Thoracic aorta (tissue), 2 donors: ENCODE measurements at places on chromosomes 4 and X.

- no peak for DNase-seq
These were observed 18.7 kb downstream of the NPY2R start for GRCh38 chr4:155227131-155227530.

- DNase-seq: no peak
These were observed 43.2 kb downstream of the GALNT7 start for GRCh38 chr4:173211838-173212237.

GRCh38 chrX:21740329-21741274 lies 17.3 kb downstream of the SMPX start:
- DNase-seq: no peak

DNA sequence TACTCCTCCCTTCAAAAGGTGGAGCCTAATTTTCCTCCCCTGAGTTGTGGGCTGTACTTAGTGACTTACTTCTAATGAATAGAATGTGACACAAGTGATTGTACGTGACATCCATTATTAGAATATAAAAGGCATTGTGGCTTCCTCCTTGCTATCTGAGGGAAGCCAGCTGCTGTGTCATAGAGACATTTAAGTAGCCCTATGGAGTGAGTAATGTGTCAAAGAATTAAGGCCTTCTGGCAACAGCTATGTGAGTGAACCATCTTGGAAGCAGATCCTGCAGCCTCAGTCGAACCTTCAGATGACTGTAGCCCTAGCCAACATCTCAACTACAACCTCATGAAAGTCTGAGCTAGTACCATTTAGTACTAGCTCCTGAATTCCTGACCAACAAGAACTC lies 76.1 kb downstream of the BCOR start:
- no peak for DNase-seq

DNA sequence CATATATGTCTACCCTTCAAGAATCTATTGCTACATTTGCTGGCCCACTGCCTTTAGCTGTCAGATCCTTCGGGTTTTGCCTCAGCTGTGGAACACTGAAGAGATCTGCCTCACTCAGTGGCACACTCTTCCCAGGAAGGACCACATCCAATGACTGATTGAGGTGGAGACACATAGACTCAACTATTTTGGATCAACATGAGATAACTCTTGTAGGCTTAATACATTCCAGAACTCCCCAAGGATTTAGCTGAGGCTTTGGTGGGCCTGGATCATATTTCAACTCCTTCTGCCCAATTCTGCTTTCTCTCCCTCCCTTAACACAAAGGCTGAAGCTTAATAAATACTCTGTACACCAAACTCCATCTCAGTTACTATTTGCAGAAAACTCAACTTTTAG lies 100.5 kb downstream of the CORIN start:
- no peak for DNase-seq

- no peak for DNase-seq
These were observed 146.8 kb upstream of the RBPJ start for GRCh38 chr4:26174027-26174426.

GRCh38 chrX:24494647-24495075 lies 29.6 kb downstream of the PDK3 start:
- no peak for DNase-seq

DNA sequence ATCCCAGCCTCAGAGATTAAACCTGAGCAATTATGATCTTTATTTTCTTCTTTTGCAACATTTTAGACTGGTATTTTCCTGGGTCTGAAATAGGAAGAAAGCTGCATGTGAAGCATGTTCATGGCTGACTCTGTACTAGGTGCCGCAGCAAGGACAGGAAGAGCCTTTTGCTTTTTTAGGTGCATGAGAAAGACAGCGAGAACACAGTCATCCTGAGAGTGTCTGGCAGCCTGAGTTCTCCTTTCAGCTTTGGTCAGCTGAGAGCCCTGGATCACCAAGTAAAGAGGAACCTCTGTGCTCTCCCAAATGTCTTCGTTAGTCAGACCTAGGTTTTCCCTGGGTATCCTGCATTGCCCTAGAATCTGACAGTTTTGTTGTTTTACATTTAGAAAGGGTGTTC lies 29.8 kb downstream of the FAM149A start:
- no peak for DNase-seq

GRCh38 chr4:78938474-78938867 lies 767 bp downstream of the PAQR3 start:
- no peak for DNase-seq

GRCh38 chr4:28868841-28869240 lies 1851.3 kb upstream of the PCDH7 start:
- no peak for DNase-seq

DNA sequence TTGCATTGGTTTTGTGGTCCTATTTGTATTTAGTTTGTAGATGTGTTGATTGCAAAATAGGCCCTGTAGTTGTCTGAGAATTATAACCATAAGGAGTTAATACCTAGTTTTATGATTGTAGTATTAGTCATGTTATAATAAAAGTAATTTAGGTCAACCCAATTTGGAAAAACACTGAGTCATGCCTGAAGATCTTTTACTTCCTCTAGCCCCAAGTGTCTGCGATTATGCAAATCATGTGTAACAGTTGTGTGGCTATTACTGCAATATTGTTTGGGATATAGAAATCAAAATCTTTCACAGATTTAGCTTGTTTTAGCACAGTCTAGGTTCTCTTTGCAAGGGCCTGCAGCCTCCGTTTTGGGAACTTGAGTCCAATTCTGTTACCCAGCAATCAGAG lies 12.6 kb downstream of the SRD5A3 start:
- no peak for DNase-seq

DNA sequence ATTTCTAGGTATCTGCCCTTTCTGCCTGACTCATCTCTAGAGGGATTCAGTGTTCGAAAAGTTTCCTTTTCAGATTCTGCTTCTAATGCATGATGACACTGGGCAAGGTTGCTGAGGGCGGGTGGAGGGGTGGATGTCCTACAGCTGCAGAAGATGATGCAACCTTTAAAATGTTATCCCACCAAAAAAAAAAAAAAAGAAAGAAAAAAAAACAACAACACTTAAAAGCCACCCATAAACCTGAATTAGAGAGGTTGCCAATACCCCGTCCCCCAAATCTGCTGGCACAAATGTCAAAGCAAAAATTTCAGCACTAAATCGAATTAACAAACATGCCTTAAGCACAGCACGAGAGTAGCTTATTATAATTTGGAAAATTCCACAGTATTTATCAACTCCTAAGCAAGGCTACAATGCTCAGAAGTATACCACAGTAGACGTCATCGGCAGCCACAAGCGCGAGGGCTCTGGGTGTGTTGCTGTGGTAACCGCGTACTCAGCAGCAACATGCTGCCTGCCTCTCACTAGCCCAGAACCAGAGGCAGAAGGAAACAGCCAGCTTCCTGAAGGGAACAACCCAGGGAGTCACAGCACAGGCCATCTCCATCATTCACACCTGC lies 167.5 kb upstream of the MAP3K15 start:
- no peak for DNase-seq

DNA sequence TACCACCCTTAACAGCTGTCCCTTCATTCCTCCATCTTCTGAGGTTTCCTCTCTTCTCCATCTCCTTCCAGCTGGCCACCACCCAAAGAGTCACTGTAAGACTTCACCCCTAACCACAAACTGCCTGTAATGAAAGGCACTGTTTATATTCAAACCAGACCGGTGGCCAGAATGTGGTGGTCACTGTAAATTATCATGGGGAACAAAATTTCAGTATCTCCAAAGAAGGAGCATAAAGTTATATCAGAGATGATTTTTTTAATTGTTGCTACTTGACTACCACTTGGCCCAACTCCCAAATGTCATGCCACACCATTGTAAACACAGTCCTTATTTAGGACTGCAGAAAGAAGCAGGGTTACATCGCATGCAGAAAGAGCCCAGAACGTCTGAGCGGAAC lies 44.8 kb downstream of the SMARCA1 start:
- DNase-seq: no peak

DNA sequence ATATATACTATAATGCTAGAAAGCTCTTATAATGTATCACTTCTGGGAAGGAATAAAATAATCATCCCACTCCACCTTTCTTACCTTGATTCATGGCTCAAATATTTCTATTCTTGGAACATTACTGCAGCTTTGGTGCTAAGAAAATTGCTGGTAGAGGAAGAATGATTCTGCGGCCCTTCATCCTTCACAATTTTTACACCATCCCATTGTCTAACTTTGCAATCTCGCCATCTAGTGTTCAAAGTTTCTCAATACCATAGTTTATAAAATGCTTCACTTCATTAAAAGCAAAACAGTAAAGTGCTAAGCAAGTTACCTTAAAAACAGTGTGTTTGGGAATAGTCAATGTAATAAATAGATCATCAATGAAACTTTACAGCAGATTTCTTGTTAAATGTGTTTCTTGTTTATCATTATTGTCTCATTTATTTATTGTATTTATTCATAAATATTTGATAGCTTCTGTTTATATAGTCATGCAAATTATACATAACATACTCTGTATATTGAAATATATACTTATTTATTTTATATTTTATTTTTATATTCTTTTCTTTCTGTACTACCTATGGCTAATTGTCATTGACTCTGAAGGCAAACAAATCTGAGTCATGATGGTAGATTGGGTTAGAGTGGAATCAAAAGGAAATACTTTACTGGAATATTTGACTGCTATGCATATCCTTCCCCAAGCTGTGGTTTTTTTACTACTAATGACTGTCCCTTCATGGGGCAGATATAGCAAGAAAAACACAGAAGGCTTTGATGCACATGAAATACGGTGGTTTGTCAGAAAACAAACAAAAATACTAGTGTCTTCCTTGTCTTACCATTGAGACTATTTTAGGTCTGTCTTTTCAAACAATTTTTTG lies 390.7 kb downstream of the MAPK10 start:
- DNase-seq: no peak

- DNase-seq: no peak
These were observed 616.5 kb upstream of the LCORL start for GRCh38 chr4:18638031-18638430.

- no peak for DNase-seq
These were observed 36.3 kb downstream of the RTL5 start for GRCh38 chrX:72095370-72095769.

DNA sequence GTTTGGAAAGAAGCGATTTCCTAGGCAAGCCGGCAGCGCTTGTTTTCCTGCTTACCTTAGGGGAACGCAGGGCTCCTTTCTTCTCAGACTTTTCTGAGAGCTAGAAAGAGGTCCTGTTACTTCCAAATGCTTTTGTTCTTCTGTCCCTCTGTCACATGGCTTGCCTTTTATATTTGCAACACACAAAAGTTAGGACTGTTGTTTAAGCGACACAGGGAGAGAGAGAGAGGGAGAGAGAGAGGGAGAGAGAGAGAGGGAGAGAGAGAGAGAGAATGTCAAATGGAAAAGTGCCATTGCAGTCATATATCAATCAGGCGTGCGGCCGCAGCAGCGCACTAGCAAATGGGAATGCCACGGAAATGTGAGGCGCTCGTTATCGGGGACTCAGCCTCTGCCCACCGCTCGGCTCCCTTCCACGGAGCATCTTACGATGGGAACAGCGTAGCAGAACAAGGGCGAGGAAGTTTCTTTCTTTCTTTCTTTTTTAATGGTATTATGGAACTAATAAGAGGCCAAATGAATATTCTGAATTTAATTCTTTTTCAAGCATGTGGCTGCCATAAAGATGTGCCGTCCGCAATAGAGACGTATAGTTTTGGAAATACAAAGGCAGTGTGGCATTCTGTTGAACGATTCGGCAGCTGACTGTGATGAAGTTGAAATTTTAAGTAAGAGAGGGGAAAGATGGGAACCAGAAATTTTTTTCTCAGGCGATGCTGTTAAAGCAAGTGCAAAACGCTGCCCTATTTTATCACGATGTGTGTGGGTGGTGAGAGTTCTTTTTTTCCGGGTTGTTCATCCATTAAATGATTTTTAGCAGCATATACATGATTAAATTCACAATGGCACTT lies at the start of gene NDP:
Gene NDP, minus strand, starts transcription at position 142 of the 851 bp plus-strand sequence. CDS start 14,745 bp downstream, outside the sequence.
- no peak for DNase-seq

DNA sequence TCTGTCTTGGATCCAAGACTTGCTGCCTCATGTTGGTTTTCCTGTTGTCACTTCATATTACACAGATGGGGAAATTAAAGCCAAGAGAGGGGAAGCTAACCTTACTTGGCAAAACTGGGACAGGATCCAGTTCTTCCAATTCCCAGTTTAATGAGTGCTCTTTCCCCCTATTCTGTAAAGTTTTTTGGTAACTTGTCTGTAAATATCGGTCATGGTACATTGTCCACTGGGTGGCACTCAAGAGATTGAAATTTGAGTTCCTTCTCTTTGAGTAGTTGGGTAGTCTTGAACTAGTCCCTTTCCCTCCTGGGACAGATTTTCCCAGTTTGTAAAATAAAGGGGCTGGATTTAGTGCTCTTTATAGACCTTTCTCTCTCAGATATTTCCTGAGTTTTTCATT lies 12.4 kb upstream of the EOLA2 start:
- no peak for DNase-seq

DNA sequence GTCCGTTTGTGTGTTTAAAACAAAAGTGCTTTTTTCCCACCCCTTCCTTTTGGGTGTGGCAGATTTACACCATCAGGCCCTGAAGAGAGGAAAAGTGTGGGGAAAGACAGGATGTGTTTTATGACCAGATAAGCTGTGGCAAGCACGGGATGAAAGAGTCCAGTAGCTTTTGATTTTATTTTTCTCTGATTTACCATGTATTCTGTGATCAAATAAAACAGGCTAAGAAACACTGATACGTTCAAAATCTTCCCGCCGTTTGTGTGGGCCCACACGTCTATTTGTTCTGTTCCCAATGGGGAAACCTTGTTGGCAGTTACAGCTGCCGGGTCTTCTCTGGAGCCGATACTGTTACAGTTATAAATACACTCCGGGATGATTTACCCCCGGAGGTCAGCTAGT lies 10.8 kb downstream of the LRP2BP start:
- DNase-seq: no peak

DNA sequence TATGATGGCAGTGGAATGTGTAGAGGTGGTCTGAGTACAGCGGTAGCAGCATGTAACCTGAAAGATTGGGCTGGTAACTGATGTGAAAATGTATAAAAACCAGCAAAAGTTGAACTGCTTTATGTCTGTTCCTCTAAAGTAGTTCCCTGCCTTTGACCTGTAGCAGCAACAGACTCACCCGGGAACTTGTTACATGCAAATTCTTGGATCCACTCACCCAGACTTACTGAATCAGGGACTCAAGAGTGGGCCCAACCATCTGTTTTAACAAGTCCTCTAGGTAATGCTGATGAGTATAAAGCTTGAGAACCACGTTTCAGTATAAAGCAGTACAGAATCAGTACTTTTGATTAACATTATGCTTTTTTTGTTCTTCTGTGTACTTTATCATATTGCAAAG lies 84.7 kb downstream of the RAP1GDS1 start:
- no peak for DNase-seq

- no peak for DNase-seq
These were observed 497 bp upstream of the THAP9 start for GRCh38 chr4:82900066-82900410.

GRCh38 chrX:40625294-40625693 lies 2.1 kb downstream of the MPC1L start:
- DNase-seq: no peak
